ENCODE measurements at places on chromosomes 4 and X. TPM values are rescaled to one million over a fixed set of nuclear protein-coding genes. Genes with fewer than 3 reads are reported as not detected.

- no peak for DNase-seq
These were observed 581.0 kb downstream of the KCNIP4 start for GRCh38 chr4:21367567-21367966.

- DNase-seq = no peak
These were observed 31.4 kb downstream of the MAGEB16 start for GRCh38 chrX:35829501-35829900.

GRCh38 chr4:95085124-95085833 lies 327.5 kb downstream of the BMPR1B start:
- no peak for DNase-seq

GRCh38 chrX:47643926-47644325 lies 6.4 kb downstream of the ELK1 start:
- DNase-seq = no peak

DNA sequence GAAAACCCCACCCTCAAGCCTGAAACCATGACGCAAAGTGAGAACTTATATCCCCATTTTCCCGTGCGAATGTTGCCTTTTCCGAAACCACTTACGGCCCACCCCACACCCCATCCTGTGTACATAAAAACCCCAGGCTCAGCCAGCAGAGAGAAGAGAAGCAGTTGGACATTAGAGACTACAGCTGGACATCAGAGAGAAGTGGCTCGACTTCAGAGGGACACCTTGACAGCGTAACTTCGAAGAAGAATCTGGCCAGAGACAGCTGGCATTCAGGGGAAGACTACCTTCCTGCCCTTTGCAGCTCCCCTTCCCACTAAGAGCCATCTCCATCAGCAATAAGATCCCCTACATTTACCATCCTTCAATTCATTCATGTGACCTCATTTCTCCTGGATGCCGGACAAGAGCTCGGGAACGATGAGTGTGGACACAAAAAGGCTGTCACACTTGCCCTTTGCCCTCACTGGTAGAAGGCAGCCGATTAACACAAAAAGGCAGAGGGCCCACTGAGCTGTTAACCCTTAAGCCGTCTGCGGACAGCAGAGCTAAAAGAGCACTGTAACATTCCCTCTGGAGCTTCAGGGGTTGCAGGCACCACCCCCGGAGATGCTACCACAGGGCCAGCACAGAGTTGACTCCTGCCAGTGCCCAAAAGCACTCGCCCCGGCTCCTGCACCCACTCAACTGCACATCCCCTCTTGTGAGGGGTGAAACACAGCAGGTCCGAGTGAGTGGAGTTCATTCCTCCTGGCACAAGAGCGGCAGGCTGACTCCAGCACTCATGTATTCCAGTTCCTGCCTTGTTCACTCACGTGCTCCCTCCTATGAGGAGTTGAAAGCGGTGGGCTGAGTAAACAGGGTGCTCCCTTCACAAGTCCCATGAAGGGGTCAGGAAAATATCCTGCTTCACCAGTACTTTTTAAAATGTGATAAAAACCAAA lies 7.5 kb downstream of the CHM start:
- no peak for DNase-seq

Gene ADAMTS3
- total RNA-seq = 0.52 TPM

Gene AKAP4
- not detected for total RNA-seq

Gene NPNT
- total RNA-seq = 10.0 TPM

All from heart right ventricle (tissue), 16 donors.